K562 (cell line): ENCODE measurements at places on chromosomes 7 and 10. TPM values are rescaled to one million over a fixed set of nuclear protein-coding genes. Genes with fewer than 3 reads are reported as not detected.

GPER1 gene
- not detected in 2 replicates for polyA plus RNA-seq

FAM237B gene
- not detected in 2 replicates for polyA plus RNA-seq

DIP2C gene
- not detected in 2 replicates for polyA plus RNA-seq

CHN2 gene
- 0.12 TPM in 1 of 2 replicates, not detected in the other for polyA plus RNA-seq

GHRHR gene
- polyA plus RNA-seq, result not detected in 2 replicates

LMTK2 gene
- 6.2 and 6.5 TPM in 2 replicates for polyA plus RNA-seq

PANK1 gene
- polyA plus RNA-seq, result 3.9 and 5.5 TPM in 2 replicates
